Esophagus squamous epithelium (tissue), 5 donors: ENCODE measurements at places on chromosomes 4 and X.

- peaks cover 12% of the 10 kb centered on the region for H3K4me1 ChIP-seq
- no peak for DNase-seq
- H3K36me3 ChIP-seq: no peaks in the 10 kb centered on the region
- no peak overlapping the region for H3K4me3 ChIP-seq
- no peak overlapping the region for H3K27ac ChIP-seq
Observed at GRCh38 chr4:7655511-7656243, 220.9 kb upstream of the PSAPL1 start.

- H3K27me3 ChIP-seq: no peaks in the 10 kb centered on the region
- H3K4me1 ChIP-seq: no peaks in the 10 kb centered on the region
- H3K4me3 ChIP-seq: no peak overlapping the region
- no peak for DNase-seq
- H3K36me3 ChIP-seq: no peaks in the 10 kb centered on the region
Observed at GRCh38 chrX:39481621-39482020, 616.1 kb downstream of the BCOR start.

- no peak overlapping the region for H3K4me3 ChIP-seq
- no peak overlapping the region for H3K27ac ChIP-seq
- H3K4me1 ChIP-seq: no peaks in the 10 kb centered on the region
- DNase-seq: no peak
Observed at GRCh38 chrX:56987741-56988140, 7.6 kb downstream of the SPIN3 start.

DNA sequence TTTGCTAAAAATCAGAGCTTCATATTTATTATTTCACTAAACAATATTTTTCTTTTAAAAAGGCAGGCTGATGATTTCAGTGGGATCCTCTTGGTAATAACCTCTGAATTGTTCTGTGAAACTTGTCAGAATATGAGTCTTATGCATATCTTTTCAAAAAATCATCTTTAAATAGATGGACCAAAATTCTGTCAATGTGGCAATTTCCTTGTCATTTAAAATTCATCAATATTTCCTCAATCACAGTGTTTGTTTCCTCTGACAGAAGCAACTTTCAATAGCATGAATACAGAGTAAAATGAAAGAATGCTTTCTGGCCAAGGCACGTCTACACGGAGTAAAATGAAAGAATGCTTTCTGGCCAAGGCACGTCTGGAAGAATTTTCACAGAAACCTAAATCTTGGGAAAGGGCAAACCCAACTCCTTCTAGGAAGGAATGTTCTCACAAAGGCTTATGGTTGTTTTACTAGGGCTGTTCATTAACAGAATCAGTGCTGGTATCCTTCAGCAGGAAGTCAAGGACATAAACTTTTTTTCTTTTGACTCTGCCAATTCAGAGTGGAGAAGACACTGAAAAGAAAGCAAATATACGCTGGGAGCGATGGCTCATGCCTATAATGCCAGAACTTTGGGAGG lies 99.0 kb upstream of the GPR34 start:
- H3K4me3 ChIP-seq: no peak overlapping the region
- H3K27me3 ChIP-seq: no peaks in the 10 kb centered on the region
- no peaks in the 10 kb centered on the region for H3K36me3 ChIP-seq
- H3K4me1 ChIP-seq: no peaks in the 10 kb centered on the region
- DNase-seq: no peak

GRCh38 chr4:132056496-132056895 lies 1092.6 kb upstream of the PCDH10 start:
- no peak overlapping the region for H3K27ac ChIP-seq
- H3K4me3 ChIP-seq: no peak overlapping the region
- no peaks in the 10 kb centered on the region for H3K27me3 ChIP-seq
- no peaks in the 10 kb centered on the region for H3K36me3 ChIP-seq
- no peak for DNase-seq
- H3K4me1 ChIP-seq: no peaks in the 10 kb centered on the region

DNA sequence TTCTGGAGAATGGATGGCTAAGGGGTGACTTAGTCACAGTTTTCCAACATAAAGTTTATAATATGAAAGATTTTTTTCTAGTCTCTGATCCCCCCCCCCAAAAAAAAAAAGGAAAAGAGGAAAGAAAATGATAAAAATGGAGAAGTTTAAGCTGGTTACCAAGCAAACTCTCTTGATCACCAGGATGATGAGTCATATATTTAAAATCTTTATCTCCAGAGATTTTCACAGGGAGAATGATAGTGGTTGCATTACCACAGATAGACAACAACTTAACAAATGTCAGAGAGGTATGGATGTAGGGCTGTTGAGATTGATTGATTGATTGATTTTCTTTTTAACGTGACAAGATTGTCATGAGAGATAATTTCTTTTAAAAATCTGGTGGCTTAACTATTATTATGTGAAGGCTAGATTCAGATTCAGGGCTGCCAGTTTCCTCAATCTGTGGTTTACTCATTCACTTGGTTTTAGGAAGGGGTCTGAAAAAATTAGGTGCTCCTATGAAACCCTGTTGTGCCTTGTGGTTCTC lies 13.3 kb upstream of the TEX13C start:
- H3K27me3 ChIP-seq: no peaks in the 10 kb centered on the region
- H3K4me1 ChIP-seq: no peaks in the 10 kb centered on the region
- no peak for DNase-seq

- H3K27ac ChIP-seq: no peak overlapping the region
- H3K36me3 ChIP-seq: no peaks in the 10 kb centered on the region
- no peak overlapping the region for H3K4me3 ChIP-seq
- H3K4me1 ChIP-seq: no peaks in the 10 kb centered on the region
- DNase-seq: no peak
- H3K27me3 ChIP-seq: no peaks in the 10 kb centered on the region
Observed at GRCh38 chr4:84792366-84793301, 173.9 kb downstream of the WDFY3 start.

GRCh38 chrX:41594634-41595033 lies 94.1 kb upstream of the GPR34 start:
- H3K27me3 ChIP-seq: no peaks in the 10 kb centered on the region
- no peak for DNase-seq
- no peak overlapping the region for H3K27ac ChIP-seq
- H3K4me3 ChIP-seq: no peak overlapping the region
- no peaks in the 10 kb centered on the region for H3K4me1 ChIP-seq
- no peaks in the 10 kb centered on the region for H3K36me3 ChIP-seq

- H3K27me3 ChIP-seq: no peaks in the 10 kb centered on the region
- H3K4me3 ChIP-seq: peak overlapping the region; percentile 25
- H3K4me1 ChIP-seq: peaks cover 32% of the 10 kb centered on the region
- H3K27ac ChIP-seq: peak overlapping the region; percentile 31
- no peaks in the 10 kb centered on the region for H3K36me3 ChIP-seq
Observed at GRCh38 chr4:95547715-95548471, 880 bp downstream of the UNC5C start.
